ENCODE measurements at places on chromosomes 3 and 15.

DNA sequence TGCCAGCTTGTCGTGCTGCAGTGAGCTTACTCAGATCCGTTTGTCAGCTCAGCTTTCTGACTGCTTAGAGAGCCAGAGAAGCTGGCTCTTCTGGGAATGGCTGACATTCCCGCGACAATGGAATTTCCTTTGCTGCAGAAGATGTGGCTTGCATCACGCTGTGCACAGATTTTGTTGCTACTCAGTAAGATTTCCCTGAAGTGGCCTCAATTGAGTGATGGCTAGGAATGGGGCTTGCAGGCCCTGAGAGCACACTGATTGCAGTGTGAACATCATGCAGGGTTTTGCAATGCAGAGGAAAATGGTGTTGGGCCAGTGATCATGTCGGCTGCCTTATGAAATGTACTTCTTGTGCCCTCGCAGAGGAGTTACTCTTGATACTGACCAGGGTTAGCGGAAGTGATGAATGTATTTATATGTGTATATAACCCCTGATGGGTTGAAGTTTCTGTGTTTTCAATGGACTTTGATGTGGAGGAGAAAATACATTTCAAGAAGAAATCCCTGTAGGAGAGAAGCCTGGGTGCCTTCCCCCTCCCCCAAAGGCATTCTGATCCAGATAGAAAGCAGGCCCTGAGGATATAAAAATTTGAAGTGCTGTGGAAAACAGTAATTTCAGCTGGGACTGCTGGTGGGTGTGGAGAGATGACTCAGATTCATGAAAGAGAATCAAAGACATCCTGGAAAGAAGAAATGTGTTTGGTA is 102.5 kb upstream of the PDZRN3 start:
- no peak for DNase-seq

- DNase-seq: no peak
These were observed 82.8 kb downstream of the PPARG start for GRCh38 chr3:12371525-12372140.

GRCh38 chr3:46552538-46552937 is 13.6 kb downstream of the LRRC2 start:
- DNase-seq: no peak

GRCh38 chr3:11367143-11367693 is 95.0 kb downstream of the ATG7 start:
- DNase-seq: peak; percentile 47

GRCh38 chr3:71304684-71305083 is 278.8 kb downstream of the FOXP1 start:
- no peak for DNase-seq

- DNase-seq: no peak
These were observed 1.6 kb downstream of the MUSTN1 start for GRCh38 chr3:52833202-52833601.

DNA sequence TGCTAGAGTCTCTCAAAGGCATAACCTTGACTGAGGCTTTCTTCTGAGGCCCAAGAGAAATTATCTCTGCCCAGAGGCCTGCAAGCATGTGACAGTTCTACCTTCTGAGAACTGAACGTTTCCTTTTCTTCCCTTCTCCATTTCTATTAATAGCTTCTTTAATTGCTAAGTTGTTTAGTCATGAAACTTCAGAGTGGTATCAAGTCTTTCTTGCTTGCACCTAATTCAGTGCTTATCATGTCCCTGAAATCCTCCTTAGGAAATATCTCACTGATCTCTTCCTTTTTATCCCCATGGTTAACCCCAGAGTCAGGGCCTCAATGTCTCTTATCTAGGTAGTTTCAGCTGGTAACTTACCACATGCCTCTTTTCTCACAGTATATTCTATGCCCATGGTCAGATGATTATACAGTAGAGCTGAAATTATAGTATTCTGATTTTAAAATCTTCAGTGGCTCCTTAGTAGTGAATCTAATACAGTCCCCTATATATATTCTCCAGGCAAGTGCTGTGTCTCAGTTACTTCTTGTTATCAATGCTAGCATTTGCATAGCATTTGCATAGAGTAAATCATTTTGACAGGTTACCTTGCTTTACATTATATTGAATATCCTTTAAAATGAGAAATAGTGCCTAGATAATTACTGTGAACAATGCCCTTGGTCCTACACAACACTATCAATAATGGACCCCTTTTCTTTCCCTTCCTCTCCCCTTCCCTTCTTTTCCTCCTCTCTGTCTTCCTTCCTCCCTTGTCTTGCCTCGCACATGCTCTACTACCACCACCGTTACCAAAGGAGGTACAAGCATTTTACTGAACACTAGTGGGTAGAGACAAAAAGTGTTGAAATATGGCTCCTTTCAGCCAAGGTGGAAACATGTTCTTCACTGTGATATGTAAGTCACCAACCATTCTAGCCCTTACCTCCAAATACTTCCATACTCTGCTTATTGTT is 33.0 kb downstream of the KBTBD8 start:
- DNase-seq: no peak

DNA sequence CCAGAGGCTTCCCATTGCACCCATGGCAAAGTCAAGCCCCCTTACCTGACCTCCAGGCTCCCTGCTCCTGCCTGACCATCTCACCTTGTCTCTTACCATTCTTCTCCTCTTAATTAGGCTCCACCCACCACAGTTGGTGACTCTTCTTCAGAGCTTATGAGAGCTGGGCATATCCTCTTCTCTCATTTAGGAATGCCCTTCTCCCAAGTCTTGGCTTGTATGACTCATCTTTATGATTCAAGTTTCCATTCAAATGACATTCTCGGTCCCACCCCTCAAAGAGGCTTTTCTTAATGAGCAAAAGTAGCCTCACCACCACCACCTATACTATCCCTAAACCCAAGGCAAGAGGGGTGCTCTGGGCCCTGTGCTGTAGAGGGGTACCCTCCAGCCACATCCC is 55.3 kb upstream of the NUDT16 start:
- DNase-seq: no peak
